ENCODE measurements at places on chromosomes 16 and 17. TPM values are rescaled to one million over a fixed set of nuclear protein-coding genes. Genes with fewer than 3 reads are reported as not detected.

DNA sequence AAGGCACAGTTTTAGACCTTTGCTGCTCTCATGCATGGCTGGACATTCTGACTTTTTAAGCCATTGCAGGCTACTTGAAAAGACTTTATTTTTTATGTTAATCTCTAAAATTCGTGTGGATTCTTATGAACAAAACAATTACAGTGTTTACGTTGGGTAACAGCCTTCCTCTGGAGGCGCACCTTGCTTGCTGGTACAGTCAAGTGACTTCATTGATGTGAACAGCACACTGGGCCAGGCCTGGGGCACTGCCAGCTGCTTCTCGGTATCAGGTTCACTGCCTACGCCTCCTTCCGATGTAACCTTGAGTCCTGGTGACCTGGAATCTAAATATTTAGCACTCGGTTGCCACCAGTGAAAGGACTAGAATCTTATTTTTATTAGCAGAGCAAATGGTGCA, 27.8 kb downstream of the MARCHF10 start:
- no peaks in the 10 kb centered on the region for H3K27me3 ChIP-seq
- no peaks in the 10 kb centered on the region for H3K36me3 ChIP-seq
- DNase-seq: no peak
- H3K4me1 ChIP-seq: peaks cover 5% of the 10 kb centered on the region

- peaks cover 2% of the 10 kb centered on the region for H3K27me3 ChIP-seq
- no peaks in the 10 kb centered on the region for H3K36me3 ChIP-seq
- no peak overlapping the region for H3K27ac ChIP-seq
- DNase-seq: no peak
- no peaks in the 10 kb centered on the region for H3K4me1 ChIP-seq
- no peak overlapping the region for H3K4me3 ChIP-seq
These were observed 71.5 kb downstream of the SCNN1B start for GRCh38 chr16:23373436-23374219.

DNA sequence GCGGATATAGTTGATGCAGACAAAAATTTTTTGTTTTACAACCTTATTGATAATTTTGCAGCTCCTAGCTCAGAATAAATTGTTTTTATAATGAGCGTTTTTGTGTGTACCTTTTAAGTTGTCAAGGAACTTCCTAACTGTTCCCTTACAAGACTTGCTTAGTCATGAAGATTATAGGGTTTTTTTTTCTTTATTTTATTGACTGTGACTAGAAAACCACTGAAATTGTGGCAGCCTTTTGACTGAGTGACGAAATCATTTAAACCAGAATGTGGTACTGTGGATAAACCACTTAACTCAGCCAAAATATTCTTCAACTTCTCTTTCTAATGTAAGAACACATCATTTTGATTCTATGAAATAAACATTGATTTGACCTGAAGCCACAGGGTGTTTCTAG, 40.8 kb upstream of the VPS4A start:
- peaks cover 5% of the 10 kb centered on the region for H3K36me3 ChIP-seq
- peak overlapping the region; percentile 11 for H3K27ac ChIP-seq
- peaks cover 10% of the 10 kb centered on the region for H3K4me1 ChIP-seq

Gene KRT17
- 0.89 TPM for polyA plus RNA-seq
